ENCODE measurements at places on chromosomes 16 and 17.

- no peak for DNase-seq
These were observed 4.3 kb downstream of the ACSM3 start for GRCh38 chr16:20768121-20768520.

GRCh38 chr17:32491371-32492263 is 4.8 kb downstream of the CDK5R1 start:
- peak; percentile 62 for DNase-seq

GRCh38 chr17:17445925-17446665 is 30.7 kb upstream of the MED9 start:
- DNase-seq: no peak

DNA sequence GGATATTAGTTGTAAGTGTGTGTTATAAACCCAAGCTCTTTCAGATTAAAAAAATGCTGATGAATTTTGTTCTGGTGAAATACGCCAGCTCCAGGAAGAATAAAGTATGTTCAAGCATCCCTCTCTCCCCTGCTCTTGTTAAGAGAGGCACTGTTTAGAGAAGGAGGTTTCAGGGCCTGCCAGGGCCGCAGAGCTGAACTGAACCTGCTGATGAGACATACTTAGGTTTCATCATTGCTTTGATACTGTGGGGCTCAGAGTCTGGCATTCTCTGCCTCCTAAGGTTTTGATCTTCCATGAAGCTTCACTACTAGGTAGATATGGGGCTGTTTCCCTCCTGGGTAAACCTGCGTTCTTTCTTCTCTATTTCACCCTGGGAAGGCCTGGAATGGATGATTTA is 175.3 kb upstream of the FAM20A start:
- no peak for DNase-seq

DNA sequence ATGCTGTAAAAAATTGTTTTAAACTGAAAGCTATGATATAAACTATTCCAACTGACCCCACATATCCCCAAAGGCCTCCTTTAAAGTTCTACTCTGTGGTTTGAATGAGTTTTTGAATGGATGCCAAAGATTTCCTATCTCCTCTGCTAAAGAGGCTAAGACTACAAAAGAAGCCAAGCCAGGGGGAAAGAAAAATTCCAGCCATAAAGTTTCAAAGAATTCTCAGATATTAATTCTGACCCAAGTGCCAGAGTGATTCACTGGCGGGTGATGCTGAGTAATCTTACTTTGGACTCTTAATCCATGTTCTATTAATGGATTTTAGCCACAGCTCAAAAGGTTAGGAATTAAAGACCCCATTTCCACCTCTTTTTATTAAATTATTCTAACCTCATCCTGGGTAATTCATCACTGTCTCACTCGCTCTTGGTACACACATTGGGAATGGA is 60.7 kb downstream of the HS3ST3A1 start:
- DNase-seq: no peak

DNA sequence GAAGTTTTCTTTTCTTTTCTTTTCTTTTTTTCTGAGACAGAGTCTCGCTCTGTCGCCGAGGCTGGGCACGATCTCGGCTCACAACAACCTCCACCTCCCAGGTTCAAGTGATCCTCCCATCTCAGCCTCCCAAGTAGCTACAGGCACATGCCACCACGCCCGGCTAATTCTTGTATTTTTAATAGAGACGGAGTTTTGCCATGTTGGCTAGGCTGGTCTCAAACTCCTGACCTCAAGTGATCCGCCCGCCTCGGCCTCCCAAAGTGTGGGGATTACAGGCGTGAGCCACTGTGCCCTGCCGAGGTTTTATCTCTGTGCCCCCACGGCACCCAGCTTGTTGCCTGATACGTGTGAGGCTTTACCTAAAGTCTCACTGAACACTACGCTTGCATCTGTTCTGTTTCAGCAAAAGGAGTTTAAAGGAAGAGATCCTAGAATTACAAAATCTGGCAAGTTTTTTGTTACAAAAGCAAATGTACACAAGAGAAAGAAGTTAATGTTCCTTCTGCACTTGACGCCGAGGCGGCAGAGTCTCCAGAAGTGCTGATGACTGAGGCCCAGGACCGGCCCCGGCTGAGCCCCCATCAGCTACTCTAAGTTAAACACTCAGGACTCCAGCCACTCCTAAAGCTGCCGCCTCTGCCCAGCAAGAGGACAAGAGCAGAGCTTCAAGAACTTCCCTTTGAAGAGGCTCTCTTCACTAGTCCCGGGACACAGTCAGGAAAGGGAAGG is 9.2 kb downstream of the ABCA3 start:
- DNase-seq: no peak

GRCh38 chr17:77327181-77327565 is 186.4 kb downstream of the SEC14L1 start:
- no peak for DNase-seq

- DNase-seq: no peak
These were observed 159.8 kb downstream of the COPRS start for GRCh38 chr17:31699281-31699680.

- no peak for DNase-seq
These were observed 65.3 kb downstream of the RMI2 start for GRCh38 chr16:11410376-11411058.

DNA sequence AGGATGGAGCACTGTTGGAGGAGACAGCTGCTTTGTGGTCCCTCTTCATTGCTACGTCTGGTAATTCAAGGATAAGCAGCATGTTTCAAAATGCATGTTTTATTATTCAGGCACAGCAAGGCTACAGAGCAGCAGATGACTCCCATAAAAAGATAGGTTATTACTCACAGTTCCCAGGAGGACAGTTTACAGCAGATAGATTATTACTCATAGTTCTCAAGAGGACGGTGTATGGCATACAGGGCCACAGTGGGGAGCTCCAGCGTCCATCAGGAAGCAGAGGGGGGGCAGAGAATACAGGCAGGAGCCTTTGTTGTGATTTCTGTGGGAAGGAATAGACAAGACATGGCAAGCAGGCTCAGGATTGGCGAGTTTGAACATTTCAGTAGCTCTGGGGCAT is 72.9 kb downstream of the DNAH9 start:
- DNase-seq: no peak

DNA sequence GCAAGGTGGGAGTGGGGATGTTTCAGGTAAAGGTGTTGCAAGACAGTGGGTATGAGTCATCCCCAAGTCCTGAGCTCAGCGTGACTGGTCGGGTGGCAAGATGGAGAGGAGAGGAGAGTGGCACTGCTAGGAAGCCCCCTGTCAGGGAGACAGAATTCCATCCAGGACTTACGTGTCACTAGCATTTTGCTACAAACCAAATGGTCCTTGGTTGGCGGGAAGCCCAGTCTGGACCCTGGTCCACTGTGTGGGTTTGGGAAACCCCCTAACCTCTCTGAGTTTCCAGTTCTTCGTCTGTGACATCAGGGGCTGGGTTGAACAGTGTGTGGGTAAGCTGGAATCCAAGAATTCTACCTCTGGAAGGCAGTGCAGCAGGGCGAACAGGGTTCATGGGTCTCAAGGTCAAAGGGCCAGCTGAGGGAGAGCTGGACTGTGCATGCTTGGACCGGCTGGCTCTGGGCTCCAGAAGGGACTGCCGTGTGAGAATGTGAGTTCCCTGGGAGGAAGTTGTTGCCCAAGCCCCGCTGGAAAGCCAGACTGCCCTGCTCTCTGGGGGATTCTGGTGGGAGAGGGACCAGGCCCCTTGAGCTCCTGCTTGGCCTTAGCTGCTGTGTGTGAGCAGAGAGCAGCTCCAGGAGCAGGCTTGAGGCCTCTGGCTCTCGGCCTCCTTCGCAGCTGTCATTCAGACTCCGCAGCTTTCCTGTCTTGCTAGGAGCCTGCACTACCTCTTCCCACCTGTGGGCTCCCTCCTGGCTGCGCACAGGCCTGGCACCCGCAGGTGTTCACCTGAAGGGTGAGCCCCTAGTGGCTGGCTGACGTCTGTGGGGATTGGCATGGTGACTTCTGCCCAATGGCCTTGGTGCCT is 84.6 kb downstream of the NT5M start:
- DNase-seq: no peak

Measured in left forelimb (tissue), 1 donor.